Panc1 (cell line): ENCODE measurements at places on chromosomes 5 and 9. TPM values are rescaled to one million over a fixed set of nuclear protein-coding genes. Genes with fewer than 3 reads are reported as not detected.

The PCDHGA6 gene
- 0.59 TPM for total RNA-seq

The ADRA1B gene
- 8.3 TPM for total RNA-seq

The EIF4EBP3 gene
- 8.6 TPM for total RNA-seq

The BTNL3 gene
- not detected for total RNA-seq

DNA sequence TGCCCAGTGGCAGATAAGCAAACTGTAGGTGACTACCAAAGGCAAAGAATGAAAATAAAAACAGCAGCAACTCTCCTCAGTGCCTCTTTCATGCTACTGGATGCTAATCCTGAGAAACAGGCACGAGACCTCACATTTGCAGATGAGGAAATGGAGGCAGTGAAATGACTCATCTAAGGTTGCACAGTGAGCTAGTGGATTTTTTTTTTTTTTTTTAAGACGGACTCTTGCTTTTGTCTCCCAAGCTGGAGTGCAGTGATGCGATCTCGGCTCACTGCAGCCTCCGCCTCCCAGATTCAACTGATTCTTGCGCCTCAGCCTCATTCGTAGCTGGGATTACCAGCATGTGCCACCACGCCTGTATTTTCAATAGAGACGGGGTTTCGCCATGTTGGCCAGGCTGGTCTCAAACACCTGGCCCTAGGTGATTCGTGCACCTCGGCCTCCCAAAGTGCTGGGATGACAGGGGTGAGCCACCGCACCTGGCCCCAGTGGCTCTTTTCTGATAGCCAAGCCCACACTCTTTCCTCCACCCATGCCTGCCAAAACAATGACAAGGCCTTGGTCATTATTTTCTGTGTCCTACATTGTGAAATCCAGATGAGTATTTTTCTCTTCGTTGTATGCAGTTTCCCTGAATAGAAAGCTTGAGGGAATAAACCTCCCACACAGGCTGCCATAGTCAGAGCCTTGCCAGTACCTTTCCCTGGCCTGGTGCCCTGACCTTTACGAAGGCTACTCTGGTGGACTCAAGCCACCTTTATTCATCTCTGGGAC lies 19.2 kb downstream of the DOCK2 start:
- no peaks in the 10 kb centered on the region for H3K27me3 ChIP-seq
- H3K27ac ChIP-seq, result no peak overlapping the region
- no peaks in the 10 kb centered on the region for H3K36me3 ChIP-seq
- H3K4me1 ChIP-seq, result no peaks in the 10 kb centered on the region

DNA sequence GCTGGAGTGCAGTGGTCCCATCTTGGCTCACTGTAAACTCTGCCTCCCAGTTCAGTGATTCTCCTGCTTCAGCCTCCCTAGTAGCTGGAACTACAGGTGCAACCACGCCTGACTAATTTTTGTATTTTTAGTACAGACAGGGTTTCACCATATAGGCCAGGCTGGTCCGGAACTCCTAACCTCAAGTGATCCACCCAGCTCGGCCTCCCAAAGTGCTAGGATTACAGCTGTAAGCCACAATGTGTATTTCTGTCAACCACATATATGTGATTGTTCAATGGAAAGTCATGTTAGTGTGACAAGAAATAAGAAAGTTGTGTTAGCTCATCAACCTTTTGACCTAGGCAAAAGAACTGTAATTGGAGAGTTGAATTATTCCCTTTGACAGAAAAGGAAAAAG lies 677.1 kb upstream of the CHD1 start:
- DNase-seq, result no peak
- H3K4me3 ChIP-seq, result no peak overlapping the region
- H3K27me3 ChIP-seq, result no peaks in the 10 kb centered on the region
- no peaks in the 10 kb centered on the region for H3K36me3 ChIP-seq

DNA sequence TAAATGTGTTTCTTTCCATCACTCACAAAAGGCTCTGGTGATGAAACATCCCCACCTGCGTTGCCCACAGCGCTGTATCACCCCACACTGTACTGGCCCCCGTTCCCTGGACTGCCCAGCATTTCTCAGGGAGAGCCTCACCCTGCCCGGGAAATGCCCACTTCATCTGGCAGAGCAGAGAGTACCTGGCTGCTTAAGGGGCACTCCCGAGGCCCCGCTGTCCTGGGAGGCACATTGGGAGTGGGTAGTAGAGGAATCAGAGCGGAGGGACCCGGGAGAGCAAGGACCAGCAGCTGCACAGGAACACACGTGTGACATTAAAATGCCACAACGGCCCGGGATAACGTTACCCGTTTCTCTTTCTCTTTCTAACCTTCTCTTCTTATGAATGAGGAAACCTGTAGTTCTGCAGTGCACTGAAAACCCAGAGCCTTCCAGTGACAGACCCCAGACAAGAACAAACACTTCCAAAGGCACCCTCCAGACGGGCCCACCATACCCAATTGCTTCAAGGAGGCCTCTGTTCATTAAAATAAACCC lies 110.0 kb downstream of the ROR2 start:
- no peaks in the 10 kb centered on the region for H3K36me3 ChIP-seq
- no peak overlapping the region for H3K27ac ChIP-seq
- no peaks in the 10 kb centered on the region; the same call in 1 of the 2 replicates for H3K4me1 ChIP-seq
- no peak for DNase-seq
- no peaks in the 10 kb centered on the region for H3K27me3 ChIP-seq

- H3K36me3 ChIP-seq, result no peaks in the 10 kb centered on the region
- peaks cover 11% of the 10 kb centered on the region for H3K4me1 ChIP-seq
- H3K4me3 ChIP-seq, result no peak overlapping the region
- no peak for DNase-seq
- H3K27ac ChIP-seq, result no peak overlapping the region
Observed at GRCh38 chr9:37551888-37552287, 24.3 kb downstream of the FBXO10 start.
